ENCODE measurements at places on chromosomes 2 and 18. TPM values are rescaled to one million over a fixed set of nuclear protein-coding genes. Genes with fewer than 3 reads are reported as not detected.

The SYT4 gene
- total RNA-seq: 0.53 TPM

The REEP1 gene
- total RNA-seq: 2.0 TPM

The LCT gene
- total RNA-seq: not detected

The FZD7 gene
- 271 TPM for total RNA-seq

The MAL gene
- total RNA-seq: not detected

The NT5C1B gene
- total RNA-seq: not detected

The AQP12B gene
- not detected for total RNA-seq

The GPR17 gene
- not detected for total RNA-seq

The ERICH2 gene
- 9.6 TPM for total RNA-seq

The SKOR2 gene
- total RNA-seq: not detected

The FTCDNL1 gene
- total RNA-seq: 0.70 TPM

The POTEE gene
- total RNA-seq: 1.5 TPM

The LAMA3 gene
- 0.90 TPM for total RNA-seq

The TMEM37 gene
- 9.5 TPM for total RNA-seq

The MYL12A gene
- total RNA-seq: 283 TPM

The CENPO gene
- 42.9 TPM for total RNA-seq

The KLHL41 gene
- not detected for total RNA-seq

The GPR39 gene
- 11.4 TPM for total RNA-seq

The DSG2 gene
- total RNA-seq: 112 TPM

The MC5R gene
- total RNA-seq: 0.54 TPM

The C2orf80 gene
- total RNA-seq: not detected

The SERPINB3 gene
- total RNA-seq: 0.25 TPM

The NTSR2 gene
- not detected for total RNA-seq

Measured in endodermal cell (in vitro differentiated cells).